ENCODE measurements at places on chromosomes 6 and 20.

DNA sequence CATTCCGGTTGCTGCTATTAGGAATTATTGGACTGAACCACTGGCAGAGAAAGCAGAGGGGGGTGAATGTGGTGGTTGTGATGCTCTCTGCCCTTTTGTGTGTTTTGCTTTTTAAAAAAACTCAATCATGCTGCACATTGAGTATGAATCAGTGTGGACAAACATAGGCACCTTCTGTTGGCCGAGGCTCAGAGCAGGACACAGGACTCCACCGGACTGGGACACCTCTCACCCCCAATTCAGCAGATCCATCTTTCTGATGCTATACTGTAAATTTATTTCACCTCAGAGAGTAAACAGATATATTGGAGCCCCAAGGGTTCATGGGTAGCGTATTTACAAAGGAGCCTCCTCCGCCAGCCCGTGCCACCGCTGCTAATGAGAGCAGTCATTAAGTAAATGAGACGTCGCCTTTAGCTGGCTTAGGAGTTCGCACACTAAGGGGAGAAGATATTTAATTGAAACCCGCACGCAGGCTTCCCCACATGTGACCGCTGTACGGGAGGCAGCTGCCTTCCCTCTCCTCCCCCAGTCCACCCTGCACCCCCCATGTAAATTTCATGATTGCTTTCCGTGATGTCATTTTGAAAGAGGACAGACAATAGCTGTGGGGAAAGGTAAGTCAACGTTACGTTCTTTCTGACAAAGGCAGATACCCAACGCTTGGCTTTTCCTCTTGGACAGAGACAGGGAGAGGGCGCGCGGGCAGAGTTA is at the start of gene MYT1:
MYT1 (plus strand) TSS at position 330 of the 714 bp plus-strand sequence. CDS start 34,410 bp downstream, outside the sequence.
- no peak for DNase-seq

GRCh38 chr6:22448291-22448711 is 121.1 kb upstream of the HDGFL1 start:
- no peak for DNase-seq

GRCh38 chr20:24756292-24757025 is 192.6 kb upstream of the CST7 start:
- DNase-seq: peak; percentile 23

DNA sequence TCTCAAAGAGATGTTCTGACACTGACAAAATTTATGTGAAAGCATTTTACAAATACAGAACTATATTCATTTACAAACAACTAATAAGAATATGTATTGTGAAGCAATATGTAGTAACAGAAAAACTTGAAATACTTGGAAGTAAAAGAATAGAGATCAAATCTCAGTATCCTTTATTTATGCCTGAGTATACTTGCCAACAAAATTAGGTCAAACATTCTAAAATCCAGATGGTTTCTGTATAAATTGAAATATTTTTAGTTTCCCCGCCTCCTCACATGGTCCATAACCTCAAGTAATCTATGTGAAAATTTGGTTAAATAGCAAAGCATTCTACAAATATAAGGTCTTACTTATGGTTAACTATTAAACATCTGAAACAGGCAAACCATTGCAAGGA is 545.4 kb downstream of the EYS start:
- DNase-seq: no peak

DNA sequence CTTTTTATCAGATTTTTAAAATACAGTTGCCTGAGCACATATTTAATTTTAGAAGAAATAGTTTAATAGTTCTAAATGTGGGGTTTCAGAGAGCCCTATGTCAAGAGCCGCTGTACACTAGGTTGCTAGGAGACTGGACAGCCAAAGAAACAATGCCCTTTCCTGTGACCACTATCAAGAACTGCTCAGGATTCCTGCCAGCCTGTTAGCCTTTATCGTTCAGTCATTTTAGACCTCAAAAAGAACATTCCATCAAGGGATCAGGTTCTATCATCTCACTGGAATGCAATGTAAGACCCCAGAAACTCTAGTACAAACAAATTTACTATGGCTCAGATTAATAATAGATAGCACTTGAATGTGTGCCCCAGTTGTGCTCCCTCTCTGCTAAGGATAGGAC is 181.2 kb upstream of the CCN2 start:
- no peak for DNase-seq

DNA sequence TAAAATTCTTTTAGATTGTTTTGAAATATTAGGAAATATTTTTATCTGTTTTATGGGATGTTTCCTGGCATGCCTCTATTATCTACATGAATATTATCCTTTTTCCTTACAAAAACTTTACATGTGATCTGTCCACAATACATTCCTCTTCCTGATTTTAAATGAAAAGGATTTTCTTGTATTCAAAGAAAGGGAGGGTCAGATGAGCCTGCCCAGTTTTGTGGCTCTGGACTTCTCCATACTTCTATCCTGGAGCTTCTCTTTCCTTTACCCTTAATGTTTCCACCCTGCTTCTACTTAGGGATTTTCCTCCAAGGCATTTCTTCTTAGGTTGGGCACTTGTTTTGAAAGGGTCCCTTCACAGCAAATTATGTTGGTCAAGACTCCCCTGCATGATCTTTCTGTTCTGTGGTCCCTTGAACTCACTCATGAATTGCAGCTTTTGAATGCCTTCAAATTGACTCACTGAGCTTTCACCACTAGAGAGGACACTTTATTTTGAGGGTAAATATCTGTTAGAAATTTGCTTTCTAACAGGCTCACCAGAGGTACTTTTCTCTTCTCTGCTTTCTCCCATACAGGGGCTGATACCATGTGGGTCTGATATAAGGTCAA is 104.9 kb downstream of the CENPW start:
- no peak for DNase-seq

DNA sequence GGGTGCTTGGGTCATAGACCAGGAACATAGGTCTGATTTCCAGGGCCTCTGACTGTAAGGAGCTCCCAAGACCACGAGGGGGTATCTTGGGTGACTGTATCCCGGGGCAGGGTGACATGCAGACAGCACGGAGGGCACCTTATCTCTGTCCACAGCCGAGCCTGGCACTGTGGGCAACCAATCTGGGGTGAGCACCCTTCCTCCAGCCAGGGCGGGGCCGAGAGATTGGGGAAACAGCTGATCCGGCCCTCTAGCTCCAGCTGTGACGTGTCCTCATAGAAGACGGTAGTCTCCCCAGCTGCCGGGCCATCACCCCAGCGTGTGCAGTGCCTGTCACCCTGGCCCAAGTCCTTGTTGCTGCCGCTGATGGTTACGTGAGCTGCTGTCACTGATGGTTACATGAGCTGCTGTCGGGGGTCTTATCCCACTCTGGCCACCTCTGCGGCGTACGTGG is 139.6 kb upstream of the RNF24 start:
- no peak for DNase-seq

DNA sequence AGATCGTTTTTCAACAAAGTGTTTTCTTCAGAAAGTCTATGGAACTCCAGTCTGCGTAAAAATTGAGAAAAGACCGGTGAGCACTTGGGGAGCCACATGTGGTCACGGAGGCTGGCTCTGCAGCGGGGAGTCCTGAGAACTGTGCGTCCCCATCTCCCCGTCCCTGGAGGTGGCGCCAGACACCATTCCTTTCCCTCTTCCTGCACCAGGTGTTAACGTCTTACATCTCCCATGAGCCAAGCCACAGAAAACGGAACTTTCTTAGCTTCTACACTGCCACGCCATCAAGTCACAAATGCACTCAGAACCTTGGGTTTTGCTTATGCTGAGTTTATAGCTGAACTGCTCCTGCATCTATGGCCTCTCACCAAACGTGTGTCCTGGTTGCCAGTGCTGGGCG is 62.6 kb downstream of the GINS1 start:
- DNase-seq: no peak

DNA sequence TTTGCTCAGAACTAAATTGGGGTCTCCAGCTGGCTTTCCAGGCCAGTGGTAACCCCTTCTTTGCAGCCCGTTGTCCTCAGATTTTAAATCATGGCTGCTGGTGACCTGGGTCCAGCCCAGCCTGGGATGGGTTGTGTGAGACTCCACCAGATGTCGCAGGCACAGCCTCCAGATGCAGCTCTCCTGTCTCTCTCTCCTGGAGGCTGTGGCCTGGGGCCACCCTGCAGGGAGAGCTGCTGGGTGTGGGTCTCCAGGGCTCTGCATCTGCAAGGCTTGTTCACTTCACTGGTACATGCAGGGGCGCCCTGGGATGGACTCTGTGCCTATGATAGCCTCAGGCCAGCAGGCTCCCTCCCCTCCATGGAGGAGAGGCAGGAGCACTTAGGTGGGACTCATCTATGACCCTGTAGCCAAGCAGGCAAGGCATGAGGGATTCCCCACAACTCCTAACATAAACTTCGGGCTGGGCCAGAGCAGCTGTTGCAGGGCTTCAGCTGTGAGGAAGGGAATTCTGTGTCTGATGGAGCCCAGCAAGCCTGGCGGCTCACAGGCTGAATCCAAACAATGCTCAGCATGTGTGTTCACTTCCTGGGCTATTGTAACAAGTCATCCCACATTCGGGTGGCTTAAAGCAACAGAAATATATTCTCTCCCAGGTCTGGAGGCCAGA is 94.7 kb upstream of the NXT1 start:
- DNase-seq: peak; percentile 12

DNA sequence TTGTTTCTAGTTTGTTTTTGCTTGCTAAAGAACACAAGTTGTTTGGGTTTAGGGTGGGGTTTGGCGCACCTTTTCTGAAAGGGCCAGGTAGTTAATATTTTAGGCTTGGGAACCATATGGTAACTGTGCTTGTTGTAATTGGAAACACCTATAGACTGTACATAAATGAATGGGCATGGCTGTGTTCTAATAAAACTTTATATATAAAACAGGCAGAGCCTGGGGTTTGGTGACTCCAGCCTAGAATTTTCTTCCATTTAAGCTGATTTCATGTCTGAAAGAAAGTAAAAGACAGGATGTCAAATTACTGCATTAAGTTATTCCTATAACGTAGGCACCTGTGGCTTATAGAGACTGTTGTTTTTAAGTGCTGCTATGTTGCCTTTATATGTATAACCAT is 36.1 kb upstream of the MAPK13 start:
- no peak for DNase-seq

DNA sequence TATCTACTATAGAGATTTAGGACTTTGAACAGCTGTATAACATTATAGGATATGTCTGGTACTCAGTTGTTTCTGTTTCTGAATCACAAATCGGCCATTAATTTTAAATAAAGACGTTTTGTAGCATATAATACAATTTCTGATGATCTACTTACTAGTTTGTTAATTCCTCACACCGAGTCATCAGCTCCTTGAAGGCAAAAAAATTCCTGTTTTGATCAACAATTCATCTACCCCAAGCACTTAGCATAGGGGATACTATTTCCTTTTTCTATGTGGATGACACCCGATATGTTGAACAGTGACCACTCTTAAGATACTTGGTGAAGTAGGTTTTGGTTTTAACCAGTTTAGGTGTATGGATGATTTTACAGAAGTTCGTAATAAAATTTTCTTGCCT is 107.3 kb downstream of the NCOA3 start:
- DNase-seq: no peak

DNA sequence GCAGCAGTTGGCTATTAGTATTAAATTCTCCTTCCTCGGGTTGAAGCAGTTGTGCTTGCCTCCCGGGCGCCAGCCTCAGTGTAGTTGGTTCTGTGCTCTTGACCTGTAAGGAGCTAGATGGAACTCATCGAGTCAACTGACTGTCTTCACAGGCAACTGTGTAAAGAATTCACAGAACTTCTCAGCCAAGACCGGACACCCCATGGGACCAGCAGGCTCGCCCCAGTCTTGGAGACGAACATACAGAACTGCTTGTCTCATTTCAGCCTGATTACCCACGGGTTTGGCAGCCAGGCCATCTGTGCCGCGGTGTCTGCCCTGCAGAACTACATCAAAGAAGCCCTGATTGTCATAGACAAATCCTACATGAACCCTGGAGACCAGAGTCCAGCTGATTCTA is 8.5 kb downstream of the TFAP2C start:
- DNase-seq: no peak

GRCh38 chr6:1930356-1930755 is 315.0 kb downstream of the GMDS start:
- no peak for DNase-seq

GRCh38 chr20:46022411-46023147 is 6.4 kb upstream of the SLC12A5 start:
- no peak for DNase-seq

- no peak for DNase-seq
These were observed 55.1 kb downstream of the STAU1 start for GRCh38 chr20:49132995-49133478.

- DNase-seq: no peak
These were observed 30.4 kb downstream of the SLC2A4RG start for GRCh38 chr20:63769891-63770474.

- no peak for DNase-seq
These were observed 1.1 kb downstream of the EIF2S2 start for GRCh38 chr20:34110745-34111641.

DNA sequence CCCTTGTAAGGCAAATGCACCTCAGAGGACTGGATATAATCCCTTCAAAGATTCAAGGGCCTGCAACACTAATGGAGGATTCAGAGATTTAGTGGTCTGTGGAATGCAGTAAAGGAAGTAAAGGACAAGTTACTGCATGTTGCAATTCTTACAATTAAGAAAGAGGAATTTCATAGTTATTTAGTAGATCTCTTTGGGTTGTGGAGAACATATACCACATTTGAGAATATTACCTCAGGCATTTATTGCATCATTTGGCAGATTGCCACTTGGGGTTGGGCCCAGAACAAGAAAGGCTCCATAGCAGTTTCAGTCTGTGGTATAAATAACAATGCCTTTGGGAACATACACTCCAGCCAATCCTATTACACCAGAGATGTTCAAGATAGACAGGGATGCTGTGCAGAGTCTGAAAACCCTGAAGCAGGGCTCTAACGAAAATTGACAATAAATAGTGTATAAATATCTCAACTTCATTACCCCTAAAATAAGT is 20.9 kb upstream of the EPM2A start:
- DNase-seq: peak; percentile 53

DNA sequence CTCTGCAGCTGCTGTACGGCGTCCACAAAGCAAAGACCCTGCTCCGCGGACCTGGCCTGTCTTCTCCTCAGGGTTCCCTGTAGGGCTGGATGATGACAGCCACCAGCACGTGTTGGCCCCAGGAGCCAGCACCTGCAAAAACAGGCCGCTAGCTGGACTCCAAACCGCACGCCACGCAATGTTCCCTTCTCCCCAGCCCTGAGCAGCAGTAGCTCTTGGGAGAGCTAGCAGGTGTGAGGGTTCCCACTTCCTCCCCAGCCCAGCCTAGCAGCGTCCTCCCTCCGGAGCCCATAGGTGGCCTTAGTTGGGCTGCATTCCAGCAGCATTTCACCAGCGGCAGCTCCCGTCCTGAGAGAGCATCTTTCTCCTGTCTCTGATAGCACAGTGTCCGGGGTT is 42.3 kb downstream of the DACT2 start:
- DNase-seq: no peak

Measured in left lobe of liver (tissue), 2 donors.